BJ (cell line): ENCODE measurements at places on chromosomes 2 and 18. TPM values are rescaled to one million over a fixed set of nuclear protein-coding genes. Genes with fewer than 3 reads are reported as not detected.

GRCh38 chr2:8796878-8797550 is 40.4 kb downstream of the KIDINS220 start:
- DNase-seq = no peak

- DNase-seq = no peak
These were observed 399.4 kb upstream of the CELF4 start for GRCh38 chr18:37964885-37965571.

DNA sequence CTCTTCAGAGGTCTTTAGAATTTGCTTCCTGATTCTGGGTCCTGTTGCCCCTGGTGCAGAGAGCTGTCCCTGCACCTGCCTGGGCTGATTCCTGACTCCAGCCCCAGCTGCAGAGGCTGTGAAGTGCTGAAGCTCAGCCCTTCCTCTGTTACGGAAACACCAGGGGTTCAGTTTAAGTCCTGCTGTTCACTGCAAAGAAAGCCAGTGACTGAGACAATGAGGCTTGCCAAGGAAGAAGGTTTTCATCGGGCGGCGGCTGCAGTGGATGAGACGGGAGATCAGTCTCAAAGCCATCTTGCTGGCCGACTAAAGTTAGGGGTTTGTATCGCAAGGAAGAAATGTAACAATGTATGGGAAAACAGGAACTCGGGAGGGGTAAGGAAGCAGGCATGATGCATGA is 142.4 kb upstream of the ZNF236 start:
- no peak for DNase-seq

DNA sequence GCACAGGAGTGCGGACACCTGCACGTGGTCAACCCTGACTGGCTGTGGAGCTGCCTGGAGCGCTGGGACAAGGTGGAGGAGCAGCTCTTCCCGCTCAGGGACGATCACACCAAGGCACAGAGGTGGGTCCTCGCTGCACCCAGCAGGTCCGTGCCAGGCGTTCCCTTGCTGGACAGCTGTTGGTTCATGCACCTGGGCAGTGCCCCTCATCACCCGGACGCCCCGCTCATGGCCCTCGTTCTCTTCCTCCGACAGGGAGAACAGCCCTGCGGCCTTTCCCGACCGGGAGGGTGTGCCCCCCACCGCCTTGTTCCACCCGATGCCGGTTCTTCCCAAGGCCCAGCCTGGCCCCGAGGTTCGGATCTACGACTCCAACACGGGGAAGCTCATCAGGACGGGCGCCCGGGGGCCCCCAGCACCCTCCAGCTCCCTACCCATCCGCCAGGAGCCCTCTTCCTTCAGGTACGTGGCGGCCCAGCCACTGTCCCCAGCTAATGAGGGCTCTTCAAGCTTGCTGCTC is 38.0 kb downstream of the CTDP1 start:
- no peak for DNase-seq

DNA sequence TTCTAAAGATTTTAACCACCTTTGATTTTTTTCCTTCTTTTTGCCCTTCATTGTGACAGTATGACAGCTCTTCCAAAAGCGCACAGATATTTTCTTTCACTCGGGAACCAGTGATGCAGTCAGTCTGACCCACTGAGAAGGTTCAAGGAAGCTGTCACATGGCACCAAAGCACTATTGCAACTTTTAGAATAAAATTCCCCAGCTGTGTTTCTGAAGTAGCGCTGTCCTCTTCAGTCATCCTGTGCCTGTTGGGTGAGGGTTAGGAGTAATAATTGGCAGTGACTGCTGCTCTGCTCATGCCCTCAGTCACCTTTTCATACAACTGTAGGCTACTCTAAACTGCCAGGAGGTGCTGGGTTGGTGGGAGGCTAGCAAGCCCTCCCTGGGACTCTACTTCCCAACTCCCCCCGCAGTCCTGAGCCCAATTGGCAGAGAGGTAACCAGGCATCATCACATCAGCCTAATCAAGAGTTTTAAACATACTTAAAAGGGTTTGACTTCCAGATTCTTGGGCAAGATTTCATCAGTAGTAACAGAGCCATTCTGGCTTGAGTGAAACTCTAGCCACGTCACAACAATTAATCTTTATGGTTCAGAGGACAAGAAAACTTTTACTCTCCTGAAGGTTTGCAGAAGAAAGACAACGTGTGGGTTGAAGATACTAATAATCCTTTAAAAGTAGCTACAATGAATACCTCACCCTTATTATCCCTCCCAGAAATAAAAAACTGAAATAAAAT is 473.3 kb downstream of the FBXO15 start:
- DNase-seq = no peak

DNA sequence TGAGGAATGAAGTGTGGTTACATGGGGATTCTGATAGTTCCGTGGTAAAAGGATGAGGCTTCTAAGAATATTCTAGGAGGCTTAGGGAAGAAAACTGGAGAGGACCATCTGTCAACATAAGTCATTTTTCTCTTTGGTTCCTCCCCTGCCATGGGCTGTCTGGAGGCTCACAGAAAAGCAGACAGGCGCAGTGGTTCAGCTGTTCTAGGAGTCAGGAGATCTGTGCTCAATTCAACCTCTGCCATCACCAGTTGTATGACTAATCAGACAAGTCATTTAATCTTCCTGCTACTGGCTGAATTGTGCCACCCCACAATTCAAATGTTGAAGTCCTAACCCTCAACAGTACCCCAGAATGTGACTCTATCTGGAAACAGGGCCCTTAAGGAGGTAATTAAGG is 36.4 kb downstream of the ADAM17 start:
- no peak for DNase-seq

DNA sequence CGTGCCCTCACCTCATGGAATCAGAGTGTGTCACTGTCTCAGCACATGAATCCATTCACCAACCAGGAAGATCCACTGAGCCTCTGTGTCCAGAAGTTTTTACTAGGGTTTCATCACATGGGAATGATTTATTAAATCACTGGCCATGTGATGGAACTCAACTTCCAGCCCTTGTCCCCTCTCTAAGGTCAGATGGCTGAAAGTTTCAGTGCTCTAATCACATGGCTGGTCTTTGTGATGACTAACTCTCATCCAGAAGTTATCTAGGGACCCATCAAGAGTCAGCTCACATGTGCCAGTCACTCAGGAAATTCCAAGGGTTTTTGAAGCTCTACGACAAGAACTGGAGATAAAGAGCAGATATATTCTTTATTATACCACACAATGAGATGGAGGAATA is 140.5 kb upstream of the GYPC start:
- no peak for DNase-seq

DNA sequence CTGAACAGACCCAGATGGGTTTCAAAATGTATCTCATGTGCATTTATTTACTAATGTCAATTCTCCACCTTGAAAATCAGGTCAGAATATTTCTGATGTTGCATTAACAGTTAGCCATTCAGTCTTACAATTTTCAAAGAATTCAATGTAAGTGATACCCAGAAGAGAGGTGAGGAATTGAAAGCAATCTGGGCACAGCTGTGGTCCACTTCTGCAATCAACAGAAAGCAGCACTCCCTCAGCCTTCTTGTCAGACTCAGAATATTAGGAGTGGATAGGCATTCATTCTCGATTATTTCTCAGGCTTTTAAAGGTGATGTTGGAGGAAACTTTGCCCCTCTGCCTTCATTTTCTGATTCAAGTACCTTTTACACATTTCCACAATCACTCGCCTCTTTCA is 15.7 kb downstream of the CCL20 start:
- no peak for DNase-seq

The CHPF gene
- polyA plus RNA-seq = 65.0 and 119 TPM in 2 replicates

The POLR1B gene
- 11.8 and 13.9 TPM in 2 replicates for polyA plus RNA-seq

GRCh38 chr2:16375351-16375750 is 290.3 kb downstream of the CYRIA start:
- DNase-seq = no peak

DNA sequence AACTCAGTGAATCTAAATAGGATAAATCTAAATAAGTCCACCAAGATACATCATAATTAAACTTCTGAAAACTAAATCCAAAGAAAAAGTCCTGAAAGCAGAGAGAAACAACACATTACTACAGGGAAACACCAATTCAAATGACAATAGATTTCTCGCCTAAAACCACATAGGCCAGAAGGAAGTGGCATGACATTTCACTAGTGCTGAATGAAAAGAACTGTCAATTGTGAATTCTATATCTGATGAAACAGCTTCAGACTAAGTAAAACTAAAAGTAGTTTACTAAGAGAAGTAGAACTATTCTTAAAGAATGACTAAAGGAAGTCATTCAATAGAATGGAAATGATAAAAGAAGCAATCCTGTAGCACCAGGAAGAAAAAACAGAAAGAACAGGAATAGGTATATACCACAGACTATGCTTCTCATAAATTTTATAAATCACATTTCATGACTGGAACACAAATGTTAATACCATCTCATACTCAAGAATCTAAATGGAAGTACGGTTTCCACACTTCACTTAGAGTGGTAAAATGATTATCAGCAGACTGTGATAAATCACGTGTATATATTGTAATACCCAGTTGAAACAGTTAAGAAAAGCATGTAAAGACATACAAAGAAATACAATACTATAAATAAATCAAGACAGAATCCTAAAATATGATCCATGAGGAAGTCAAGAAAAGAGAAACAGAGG is 46.4 kb downstream of the ASXL2 start:
- no peak for DNase-seq

DNA sequence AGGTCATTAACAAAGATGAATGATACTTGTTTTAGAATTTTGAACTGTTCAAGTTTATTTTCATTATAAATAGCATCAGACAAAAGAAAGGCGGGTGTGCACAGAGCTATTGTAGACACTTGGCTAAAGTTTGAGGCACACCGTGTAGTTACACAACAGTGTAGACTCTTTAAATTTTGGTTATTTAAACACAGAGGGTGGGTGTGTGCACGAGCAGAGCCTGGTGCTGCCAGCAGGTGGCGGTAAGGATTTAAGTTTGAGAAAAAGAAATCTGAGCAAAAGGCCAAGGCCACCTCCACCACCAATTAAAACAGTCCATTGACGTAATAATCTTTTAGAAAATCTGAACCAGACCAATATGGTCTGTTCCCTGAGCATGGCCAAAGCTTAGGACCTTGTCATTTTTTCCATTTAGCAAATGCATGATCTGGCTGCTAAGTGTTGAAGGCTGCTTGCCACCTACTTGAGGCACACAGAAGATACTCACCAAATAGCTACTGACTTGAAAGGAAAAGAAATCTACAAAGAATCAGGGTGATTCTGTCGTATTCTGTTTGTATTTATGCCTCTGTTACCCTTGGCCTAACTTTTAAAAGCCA is 14.3 kb downstream of the COPS7B start:
- DNase-seq = no peak

The LGALSL gene
- polyA plus RNA-seq = 4.1 and 4.9 TPM in 2 replicates

The DNAH6 gene
- 0.01 TPM in 2 replicates for polyA plus RNA-seq

The FTCDNL1 gene
- 0.29 and 0.31 TPM in 2 replicates for polyA plus RNA-seq

The GAL3ST2 gene
- polyA plus RNA-seq = not detected in 2 replicates

DNA sequence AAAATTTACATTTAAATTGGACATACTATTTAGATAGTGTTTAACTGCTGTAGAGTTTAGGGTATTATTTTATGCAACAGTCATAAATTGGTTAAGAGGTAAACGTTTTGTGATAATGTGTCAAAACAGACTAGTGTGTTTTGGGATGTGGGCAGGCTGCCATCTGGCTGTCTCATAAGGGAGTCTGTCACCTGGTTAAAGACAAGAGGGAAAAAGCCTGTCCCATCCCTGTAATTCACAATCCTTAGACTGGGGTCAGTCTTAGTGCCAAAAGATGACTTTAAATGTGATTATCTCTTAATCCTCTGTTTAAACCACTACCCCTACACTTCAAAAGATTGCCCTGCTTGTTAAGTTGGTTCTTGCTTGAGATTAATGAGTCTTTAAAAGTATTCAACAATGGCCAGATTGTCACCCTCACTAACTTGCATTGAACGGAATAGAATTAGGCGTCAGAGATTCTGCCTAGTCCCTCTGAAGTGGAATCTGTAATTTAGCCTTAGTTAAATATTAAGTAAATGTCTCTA is 59.2 kb downstream of the SGPP2 start:
- no peak for DNase-seq

The SPIRE1 gene
- polyA plus RNA-seq = 11.6 and 16.4 TPM in 2 replicates

DNA sequence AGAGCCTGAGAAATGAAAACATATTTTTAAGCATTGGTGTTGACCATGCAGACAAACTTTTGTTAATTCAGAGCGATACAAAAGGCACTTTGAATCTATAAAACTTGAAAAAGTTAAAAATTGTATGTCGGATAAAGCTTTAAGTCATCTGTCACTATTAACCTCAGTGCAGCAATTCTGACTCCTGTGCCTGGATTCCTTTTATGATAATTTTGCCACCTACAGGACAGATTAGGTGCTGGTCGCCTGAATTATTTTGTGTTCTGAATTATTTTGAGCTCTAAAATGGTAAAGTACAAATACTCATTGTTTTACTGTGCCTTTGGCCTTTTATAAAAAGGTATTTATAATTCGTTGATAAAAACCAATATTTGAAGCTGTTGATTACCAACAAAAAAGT is 19.4 kb upstream of the RNF138 start:
- DNase-seq = no peak

DNA sequence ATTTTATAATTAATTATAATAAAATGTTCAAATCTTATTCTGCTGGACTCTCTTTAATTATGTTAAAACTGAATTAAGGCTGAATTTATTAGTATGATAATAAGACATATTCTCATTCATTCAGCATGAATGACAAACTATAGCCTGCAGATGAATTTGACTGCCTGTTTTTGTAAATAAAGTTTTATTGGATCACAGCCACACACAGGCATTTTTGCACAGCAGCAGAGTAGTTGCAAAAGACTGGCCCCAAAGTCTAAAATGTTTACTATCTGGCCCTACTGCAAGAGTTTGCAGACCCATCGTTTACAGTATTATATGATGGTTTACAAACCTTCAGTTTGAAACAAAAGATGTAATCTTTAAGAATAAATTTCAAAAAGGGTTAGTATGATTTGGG is 58.6 kb downstream of the RMDN2 start:
- DNase-seq = no peak

DNA sequence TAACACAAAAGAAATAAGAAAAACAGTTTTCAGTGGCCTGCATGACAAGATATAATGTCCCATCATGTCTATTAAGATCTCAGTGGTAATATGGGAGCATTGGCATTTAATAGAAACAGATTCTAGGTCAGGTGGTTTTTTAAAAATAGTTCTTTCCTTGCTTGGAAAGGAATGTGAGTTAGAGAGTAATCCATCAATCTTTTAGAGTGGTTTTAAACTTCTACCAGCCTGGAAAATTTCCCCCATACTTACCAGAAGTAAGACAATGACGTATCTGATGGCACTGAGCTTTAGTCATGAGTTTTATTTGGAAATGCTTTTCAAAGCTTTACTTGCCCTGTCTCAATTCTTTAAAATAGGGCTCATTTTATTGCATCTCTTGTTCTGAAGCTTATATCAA is 441.7 kb upstream of the SMIM21 start:
- no peak for DNase-seq

- no peak for DNase-seq
These were observed 42.4 kb downstream of the PSMG2 start for GRCh38 chr18:12745095-12745795.

The ATP6V1C2 gene
- polyA plus RNA-seq = 0.04 and 0.12 TPM in 2 replicates

The AQP12A gene
- not detected in 2 replicates for polyA plus RNA-seq

The DSC3 gene
- not detected in 2 replicates for polyA plus RNA-seq

The ABCB11 gene
- not detected in 2 replicates for polyA plus RNA-seq
